Tibial artery (tissue), 4 donors: ENCODE measurements at places on chromosomes 1 and 21.
A peak's percentile ranks its signal among the peaks of the same experiment; 100 is the strongest.

DNA sequence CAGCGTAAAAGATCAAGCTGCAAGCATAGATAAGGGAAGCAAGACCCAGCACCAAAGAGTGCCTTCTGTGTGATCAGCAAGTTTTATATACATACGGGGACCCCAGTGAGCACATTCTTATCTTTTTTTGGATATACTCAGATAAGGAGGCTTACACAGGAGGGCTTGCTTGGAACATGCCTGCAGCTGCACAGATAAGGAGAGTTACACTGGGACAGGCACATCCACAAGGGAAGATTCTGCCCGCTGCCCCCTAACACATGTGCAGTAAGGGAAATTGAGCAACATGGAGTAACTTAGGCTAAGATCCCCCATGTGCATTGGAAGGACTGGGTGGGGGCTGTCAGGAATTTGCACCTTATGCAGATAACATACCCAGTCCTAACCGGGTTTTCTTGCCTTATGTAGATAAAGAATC, 1334.8 kb downstream of the MRPL39 start:
- H3K4me3 ChIP-seq, result no peak overlapping the region
- H3K36me3 ChIP-seq, result no peaks in the 10 kb centered on the region
- DNase-seq, result no peak
- no peak overlapping the region for H3K27ac ChIP-seq

DNA sequence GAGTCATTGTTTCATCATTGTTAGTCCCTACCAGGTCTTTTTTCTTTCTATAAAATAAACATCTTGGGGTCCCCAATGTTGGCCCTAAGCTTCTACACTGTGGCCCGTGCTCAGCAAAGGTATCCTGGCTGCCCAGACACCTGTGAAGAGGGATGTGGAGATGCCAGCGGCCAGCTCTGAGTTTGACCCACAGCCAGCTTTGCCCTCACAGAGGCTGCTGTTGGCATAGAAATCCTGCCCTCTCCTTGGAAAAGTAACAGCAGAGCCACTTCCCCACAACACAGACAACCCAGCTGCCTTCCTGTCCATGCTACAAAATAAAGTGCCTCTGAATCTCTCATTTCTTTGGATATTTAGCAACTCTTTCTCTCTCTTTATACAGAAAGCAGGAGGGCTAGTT, 6.0 kb downstream of the TRIM62 start:
- no peak overlapping the region for H3K4me3 ChIP-seq
- no peak overlapping the region for H3K27ac ChIP-seq
- no peaks in the 10 kb centered on the region for H3K27me3 ChIP-seq

DNA sequence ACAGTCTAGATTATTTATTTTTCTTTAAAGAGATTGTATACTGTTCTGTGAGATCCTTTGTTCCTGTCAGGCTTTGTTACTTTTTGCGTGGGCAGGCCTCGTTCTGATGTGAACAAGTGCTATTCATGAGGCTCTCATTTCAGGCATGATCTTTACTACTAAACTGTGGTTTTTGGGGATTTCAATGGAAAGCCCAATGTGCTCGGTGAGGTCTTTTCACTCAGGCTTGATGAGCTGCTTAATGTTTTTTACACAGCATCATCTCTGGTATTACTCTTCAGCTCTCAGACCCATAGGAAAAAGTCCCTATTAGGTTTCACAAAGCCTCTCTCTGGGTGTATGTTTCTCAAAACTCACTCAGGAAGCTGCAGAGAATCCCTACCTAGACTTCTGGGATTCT, 419.4 kb downstream of the GPATCH2 start:
- no peaks in the 10 kb centered on the region for H3K27me3 ChIP-seq
- no peaks in the 10 kb centered on the region for H3K36me3 ChIP-seq
- DNase-seq, result no peak
- H3K27ac ChIP-seq, result no peak overlapping the region
- H3K4me1 ChIP-seq, result no peaks in the 10 kb centered on the region

GRCh38 chr1:1477206-1477605, 5.6 kb downstream of the ATAD3B start:
- H3K36me3 ChIP-seq, result peaks cover 38% of the 10 kb centered on the region
- peaks cover 20% of the 10 kb centered on the region for H3K4me1 ChIP-seq
- no peak overlapping the region for H3K27ac ChIP-seq

DNA sequence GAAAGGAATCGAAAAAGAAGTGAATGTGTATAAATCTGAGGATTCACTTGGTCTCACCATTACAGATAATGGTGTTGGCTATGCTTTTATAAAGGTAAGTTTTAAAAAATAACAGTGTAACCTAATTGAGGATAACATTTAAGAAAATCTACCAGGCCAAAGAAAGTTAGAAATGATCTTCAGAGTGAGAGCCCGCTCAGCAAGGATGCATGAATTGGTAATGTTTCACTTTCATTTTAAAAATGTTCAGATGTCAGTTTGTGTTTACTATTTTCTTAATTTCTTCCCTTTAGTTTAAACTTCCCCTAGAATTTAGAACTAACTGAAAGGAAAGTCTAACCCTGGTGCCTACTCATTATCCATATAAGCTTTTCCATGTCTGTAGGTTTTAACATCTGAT, 35.0 kb downstream of the GIPC2 start:
- no peaks in the 10 kb centered on the region for H3K36me3 ChIP-seq
- no peaks in the 10 kb centered on the region for H3K27me3 ChIP-seq
- peak overlapping the region; percentile 18 for H3K27ac ChIP-seq
- no peak for DNase-seq
- no peak overlapping the region for H3K4me3 ChIP-seq
- H3K4me1 ChIP-seq, result peaks cover 5% of the 10 kb centered on the region

DNA sequence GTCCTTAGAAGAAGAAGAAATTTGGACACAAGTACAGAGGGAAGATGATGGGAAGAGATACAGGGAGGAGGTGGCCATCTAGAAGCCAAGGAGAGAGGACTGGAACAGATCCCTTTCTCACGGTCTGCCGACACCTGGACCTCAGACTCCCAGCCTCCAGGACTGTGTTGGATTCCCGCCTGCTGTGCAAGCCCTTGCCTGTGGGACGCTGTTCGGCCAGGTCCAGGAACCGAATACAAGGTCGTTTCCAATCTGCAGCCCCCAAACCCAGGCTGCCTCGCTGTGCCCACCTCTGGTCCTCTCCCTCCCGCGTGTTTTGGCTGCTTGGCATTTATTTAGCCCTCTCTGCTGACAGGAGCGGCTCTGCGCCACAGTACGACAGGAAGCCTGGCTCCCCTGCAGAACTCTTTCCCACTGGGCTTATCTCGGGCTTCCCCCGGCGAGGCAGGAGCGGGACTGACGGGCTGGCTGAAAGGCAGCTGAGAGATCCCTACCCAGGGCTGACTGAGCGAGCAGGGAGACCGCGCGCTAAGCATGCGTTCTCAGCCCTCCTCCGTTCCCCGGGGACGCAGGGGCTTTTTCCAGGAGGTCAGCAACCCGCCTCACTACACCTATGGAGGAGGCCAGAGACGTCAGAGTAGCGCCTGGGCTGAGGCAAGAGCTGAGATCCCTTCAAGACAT, 238.4 kb downstream of the TNR start:
- no peaks in the 10 kb centered on the region for H3K36me3 ChIP-seq
- no peak overlapping the region for H3K27ac ChIP-seq
- no peak for DNase-seq

GRCh38 chr1:103108376-103109150, at the start of gene COL11A1:
Gene COL11A1, minus strand, starts transcription at chr1:103108522. Its CDS starts 344 bp downstream, at chr1:103108178.
- H3K27me3 ChIP-seq, result peaks cover 7% of the 10 kb centered on the region
- peak within 1 kb of the TSS; percentile 47 for H3K4me3 ChIP-seq
- no peaks in the 10 kb centered on the region for H3K36me3 ChIP-seq

DNA sequence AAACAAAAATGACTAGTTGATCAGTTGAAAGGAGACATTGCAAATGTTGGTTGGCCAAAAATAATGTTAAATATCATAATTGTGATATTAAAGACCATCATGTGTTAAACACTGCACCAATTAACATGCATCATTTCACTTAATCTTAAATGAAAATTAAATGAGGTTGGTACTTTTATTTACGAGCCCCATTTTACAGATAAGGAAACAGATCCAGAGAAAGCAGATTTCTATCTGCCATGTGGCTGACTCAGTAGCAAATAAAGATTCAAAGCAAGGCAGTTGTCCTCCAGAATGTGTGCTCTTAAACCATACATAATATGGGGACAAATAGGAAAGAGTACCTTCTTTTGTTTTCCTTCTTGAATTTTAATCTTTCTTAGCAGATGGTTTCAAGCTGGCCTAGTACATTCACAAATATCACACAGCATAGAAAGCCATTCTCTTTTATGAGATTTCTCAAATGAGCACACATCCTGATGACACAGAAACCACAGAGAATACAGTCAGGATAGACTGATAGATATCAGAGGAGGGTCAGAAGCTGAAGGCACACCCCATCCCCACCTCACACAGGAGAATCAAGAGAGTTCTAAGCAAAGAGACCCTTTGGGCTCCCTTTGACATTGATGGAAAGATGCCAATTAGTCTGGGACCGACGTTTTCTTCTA, 647.9 kb upstream of the CAMK1G start:
- H3K27me3 ChIP-seq, result no peaks in the 10 kb centered on the region
- no peaks in the 10 kb centered on the region for H3K4me1 ChIP-seq
- H3K4me3 ChIP-seq, result no peak overlapping the region

- H3K27ac ChIP-seq, result no peak overlapping the region
- no peaks in the 10 kb centered on the region for H3K36me3 ChIP-seq
- peaks cover 39% of the 10 kb centered on the region for H3K4me1 ChIP-seq
- H3K4me3 ChIP-seq, result no peak overlapping the region
Observed at GRCh38 chr1:149848340-149849110, 50.8 kb upstream of the BOLA1 start.
